ENCODE measurements at places on chromosomes 1 and 21.

GRCh38 chr1:154574716-154575115 is 7.1 kb downstream of the CHRNB2 start:
- DNase-seq = no peak

GRCh38 chr21:24369746-24370145 is 1237.5 kb downstream of the MRPL39 start:
- no peak for DNase-seq

- DNase-seq = no peak
Measured at GRCh38 chr1:200660719-200661118, 9.0 kb downstream of the DDX59 start.

DNA sequence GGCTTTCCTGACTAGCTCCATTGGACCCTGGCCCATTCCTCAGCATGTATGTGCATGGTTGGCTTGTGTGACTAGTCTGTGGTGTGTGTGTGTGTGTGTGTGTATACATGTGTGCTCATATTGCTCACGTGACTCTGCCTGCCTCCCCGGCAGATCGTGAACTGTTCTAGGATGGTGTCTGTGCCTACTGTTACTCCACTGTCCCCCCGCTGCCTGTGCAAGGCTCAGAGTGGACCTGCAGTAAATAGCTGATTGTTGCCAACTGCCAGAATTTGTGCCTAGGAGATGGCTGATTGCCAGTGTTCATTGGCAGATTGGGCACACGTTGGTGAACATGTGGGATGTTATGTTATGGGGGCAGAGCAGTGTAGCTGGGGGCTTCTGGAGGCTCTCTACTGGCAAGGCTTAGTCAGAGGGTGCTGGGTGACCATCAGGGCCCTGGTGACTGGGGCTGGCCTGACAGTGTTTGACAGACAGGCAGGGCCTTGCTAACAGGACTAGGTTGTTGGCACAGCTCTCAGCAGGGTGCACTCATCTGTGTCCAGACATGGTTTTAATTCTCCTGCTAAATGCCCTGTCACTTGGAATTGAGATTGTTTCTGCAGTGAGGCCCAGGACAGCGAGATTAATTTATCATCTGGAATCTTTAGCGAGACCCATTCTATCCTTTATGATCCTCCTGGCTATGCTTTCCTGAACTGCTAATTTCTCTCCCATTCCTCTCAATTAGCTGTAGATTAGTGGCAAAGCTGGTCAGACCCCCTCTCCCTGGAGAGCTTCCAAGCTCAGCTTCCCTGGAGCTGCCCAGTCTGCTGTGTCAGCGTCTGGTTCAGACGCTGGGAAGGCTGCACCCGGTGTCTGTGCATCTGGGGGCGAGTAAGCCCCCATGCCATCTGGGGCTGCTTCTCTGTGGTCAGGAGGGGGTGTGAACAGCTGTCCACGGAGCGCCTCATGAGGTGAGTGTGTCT is 20.8 kb downstream of the SLC6A17 start:
- DNase-seq = no peak

DNA sequence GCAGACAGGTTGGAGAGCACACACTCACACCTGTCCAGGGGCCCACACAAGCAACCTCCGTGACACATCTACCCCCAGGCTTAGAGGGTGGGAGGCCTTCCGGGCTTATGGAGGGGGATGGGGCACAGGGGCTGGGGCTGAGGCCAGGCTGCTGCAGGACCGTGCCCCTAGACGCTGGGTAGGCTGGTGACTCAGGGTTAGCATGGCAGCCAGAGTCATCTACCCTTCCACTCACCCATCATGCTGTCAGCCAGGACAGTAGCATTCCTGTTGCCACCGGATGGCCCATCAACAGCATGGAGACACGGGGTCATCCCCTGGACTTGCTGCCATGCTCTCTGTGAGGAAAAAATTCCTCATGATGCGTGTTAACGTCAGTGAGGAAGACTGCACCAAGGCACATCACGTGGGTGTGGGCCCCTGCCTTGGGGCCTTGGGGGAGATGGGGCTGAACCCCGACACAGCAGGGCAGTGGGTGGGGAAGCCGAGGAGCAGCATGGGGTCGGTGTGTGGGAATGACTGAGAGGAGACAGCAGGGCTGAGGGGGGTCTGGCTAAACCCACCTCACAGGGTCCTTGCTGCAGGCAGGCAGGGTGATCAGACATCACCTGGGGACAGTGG is 52.8 kb downstream of the WNT9A start:
- peak; percentile 16 for DNase-seq

DNA sequence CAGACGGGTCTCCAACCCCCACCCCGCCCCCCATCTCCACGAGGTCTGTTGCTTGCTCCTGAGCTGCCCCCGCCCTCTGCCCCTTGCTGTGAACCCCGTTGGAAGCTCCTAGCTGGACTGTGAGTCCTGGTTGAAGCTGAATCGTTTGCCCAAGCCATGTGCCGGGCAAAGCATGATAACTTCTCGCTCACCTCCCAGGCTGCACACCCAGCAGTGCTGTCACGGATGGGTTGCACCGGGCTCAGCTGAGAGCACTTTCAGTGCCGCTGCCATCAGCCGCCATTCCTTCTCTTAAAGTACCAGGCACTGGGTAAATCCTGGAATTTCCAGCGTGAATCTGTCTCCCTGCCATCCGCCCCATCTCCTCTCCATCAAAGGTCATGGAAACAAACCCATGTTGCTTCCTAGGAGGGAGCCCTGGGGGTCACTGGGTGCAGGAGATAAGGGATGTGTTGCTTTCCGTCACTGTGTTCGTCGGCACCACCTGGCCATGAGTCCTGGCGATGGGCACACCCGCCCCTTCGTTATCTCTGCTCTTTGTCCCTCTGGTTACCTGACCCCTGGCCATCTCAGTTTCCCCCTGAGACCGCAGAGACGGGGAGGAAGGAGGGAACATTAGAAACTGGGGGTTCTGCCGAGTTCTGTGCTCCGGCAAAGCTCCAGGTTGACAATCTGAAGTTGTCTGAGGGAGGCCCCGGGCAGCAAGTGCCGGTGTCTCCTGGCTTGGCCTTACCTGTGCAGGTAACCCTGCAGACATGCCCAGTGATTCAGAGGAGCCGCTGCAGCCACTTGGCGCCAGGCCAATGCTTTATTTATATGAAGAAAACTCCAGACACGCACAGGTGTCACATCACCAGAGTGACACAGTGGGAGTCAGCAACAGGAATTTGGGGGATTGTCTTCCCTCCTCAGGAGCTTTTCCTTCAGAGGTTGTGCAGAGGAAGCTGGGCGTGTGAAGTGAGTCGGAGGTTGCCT is 2.7 kb downstream of the PDE9A start:
- no peak for DNase-seq

GRCh38 chr1:107514841-107515240 is 374.0 kb downstream of the NTNG1 start:
- DNase-seq = no peak

DNA sequence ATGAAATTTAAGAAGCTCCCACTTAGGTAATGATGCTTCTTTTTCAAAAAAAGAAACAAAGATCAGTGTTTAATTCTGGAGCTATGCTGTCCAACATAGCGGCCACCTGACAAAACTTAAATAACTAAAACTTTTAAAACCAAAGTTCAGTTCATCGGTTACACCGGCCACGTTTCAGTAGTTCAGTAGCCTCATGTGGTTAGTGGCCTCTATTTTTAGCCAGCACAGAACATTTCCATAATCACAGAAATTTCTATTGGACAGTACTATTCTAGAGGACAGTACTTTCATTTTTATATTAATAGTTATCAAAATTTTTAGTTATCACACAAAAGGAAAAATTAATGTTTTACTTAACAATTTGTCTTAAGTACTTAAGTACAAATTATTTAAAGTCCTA is 141.0 kb downstream of the USP25 start:
- no peak for DNase-seq

GRCh38 chr1:193102662-193103061 is 2.6 kb downstream of the GLRX2 start:
- no peak for DNase-seq

- no peak for DNase-seq
Measured at GRCh38 chr1:198845271-198845670, 206.4 kb downstream of the PTPRC start.

DNA sequence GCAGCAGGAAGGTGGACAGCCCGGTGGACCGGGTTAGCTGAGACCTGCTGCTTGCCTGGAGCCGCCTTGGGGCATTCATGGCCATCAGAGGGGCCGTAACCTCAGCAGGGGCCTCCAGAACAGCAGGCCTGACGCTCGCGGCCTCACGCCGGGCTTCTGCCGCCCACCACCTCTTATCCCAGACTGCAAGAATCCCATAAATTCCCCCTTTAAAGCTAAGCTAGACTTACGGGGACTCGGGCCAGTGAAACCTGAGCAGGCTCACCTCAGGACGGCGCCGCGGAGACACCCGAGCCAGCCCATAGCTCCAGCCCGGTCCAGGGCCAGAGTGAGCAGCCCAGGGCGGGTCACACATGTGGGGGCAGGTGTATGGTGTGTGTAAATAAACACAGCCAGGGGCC is 132.3 kb downstream of the GLIS1 start:
- DNase-seq = peak; percentile 14

GRCh38 chr21:20875742-20876141 is 122.5 kb upstream of the NCAM2 start:
- no peak for DNase-seq

- no peak for DNase-seq
Measured at GRCh38 chr1:213329406-213330008, 278.5 kb downstream of the RPS6KC1 start.

DNA sequence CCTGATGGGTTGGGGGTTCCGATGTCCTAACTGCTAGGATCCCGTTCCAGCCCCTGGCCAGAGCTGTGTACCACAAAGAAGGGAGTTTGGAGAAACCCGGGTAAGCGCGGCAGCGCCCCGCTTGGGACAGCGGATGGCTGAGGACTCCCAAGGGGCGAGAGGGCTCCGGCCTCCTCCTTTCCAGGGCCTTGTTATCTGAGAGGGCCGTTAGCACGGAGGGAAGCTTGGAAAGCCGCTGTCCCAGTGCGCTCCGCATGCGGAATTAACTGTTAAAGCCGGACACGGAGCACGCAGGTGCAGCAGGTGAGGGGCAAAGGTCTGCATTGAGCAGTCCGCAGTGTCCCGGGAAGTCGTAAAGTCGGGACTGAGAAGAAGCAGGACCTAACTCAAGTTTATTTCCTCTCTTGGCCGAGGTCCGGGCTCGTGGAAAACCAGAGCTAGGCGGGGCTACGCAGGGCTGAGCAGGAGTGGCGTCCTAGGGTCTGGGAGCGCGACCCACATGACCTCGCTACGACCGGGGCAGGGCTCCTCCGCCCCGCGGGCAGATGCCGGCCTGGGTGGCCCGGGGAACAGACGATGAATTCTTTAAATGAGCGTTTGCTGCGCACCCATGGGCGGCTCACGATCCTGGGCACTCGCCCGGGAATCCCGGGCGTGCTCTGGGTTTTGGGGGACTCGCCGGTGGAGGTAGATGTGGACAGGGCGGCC is 4.5 kb downstream of the LHX4 start:
- DNase-seq = peak; percentile 49

- DNase-seq = no peak
Measured at GRCh38 chr1:58006421-58007046, 540.0 kb downstream of the OMA1 start.

DNA sequence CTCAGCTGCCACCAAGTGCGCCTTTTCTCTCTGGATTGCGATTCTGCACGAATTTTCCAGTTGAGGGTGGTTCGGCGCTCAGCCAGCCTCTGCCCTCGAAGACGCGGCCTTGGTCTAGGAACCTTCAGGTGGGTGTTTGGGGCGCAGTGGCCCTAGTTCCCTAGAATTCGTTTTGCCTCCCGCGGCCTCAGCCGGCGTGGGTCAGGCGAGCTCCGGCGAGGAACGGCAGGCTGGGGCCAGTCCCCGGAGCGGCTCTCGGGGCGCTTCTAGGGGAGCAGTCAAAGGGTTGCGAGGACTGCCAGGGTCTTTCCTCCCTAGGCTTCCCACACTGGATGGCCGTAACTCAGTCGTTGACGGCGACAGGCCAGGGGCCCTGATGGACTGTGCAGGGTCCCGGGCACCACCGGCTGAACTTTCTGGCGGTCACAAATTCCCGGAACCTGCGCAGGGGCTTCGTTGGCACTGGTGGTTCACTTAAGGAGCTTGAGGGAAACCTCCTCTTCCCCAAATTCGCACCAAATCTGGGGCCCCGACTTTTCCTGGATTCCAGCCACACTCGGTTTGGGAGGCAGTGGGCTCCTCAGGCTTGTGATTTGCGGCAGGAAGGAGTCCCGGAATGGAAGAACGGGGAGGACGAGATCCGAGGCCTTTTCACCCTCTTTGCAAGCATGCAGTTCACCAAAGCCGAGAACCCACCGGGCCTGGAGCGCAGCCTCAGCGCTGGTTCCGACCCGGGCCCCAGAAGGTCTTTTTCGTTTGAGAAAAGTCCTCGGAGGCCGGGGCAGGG is 1.2 kb downstream of the DMBX1 start:
- DNase-seq = no peak

Data from activated T-cell treated with anti-CD3 and anti-CD28 coated beads, Interleukin-2, amount 50 U/mL, for 24 hours (primary cell).